ENCODE measurements at places on chromosomes 7 and 10.

GRCh38 chr7:2774935-2775334 is 69.2 kb downstream of the GNA12 start:
- no peak for DNase-seq

DNA sequence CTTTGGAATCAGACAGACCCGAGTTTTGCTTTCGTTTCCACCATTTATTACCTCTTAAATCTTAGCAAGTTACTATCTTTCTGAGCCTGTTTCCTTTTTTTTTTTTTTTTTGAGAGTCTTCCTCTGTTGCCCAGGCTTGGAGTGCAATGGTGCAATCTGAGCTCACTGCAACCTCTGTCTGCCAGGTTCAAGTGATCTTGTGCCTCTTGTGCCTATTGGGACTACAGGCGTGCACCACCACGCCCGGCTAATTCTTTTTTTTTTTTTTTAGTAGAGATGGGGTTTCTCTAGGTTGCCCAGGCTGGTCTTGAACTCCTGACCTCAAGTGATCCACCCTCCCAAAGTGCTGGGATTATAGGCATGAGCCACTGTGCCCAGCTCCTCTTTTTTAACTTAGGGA is 79.5 kb upstream of the LRRC17 start:
- DNase-seq: no peak

DNA sequence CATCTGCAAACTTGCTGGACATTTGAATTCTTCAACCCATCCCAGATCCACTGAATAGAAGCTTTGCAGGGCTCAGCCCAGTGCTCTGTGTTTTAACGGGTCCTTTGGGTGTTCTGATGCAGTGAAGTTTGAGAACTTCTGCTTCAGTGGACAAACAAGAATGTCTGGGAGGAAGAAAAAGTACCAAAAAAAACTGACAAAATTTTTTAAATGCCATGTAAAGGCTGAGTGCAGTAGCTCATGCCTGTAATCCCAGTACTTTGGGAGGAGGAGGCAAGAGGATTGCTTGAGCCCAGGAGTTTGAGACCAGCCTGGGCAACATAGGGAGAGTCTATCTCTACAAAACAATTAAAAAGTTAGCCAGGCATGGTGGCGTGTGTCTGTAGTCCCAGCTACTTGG is 51.8 kb upstream of the FRMD4A start:
- DNase-seq: no peak

- DNase-seq: no peak
Measured at GRCh38 chr7:104963991-104964385, 50.0 kb upstream of the KMT2E start.

DNA sequence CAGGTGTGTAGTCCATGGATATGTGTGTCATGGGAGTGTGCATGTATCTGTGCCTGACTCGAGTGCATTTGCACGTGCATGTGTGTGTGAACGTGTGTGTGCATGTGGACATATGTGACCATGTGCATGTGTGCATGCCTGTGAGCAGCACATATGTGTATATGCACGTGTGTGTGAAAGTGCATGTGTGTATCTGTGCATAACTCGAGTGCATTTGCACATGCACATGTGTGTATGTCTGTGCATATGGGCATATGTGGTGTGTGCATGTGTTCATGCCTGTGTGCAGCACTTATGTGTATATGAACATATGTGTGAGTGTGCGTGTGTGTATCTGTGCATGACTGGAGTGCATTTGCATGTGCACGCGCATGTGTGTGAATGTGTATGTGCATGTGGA is 35.2 kb upstream of the GNA12 start:
- no peak for DNase-seq

DNA sequence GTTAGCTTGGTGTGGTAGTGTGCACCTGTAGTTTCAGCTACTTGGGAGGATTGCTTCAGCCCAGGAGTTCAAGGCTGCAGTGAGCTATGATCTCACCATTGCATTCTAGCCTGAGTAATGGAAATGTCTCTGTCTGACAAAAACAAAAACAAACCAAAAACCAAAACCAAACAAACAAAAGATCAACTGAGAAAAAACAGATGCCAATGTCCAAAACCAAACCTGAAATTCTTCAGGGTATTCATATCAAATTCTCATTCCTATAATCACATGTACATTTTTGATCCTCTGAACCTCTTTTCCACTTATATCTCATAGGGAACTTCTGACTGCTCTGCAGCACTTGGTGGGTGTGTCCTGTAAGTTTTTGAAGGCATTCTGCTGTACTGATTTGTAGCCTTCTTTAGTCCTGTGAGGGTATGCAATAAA is 87.0 kb downstream of the CDK6 start:
- no peak for DNase-seq

- no peak for DNase-seq
Measured at GRCh38 chr7:101859411-101860106, 42.1 kb downstream of the CUX1 start.

- DNase-seq: peak; percentile 42
Measured at GRCh38 chr10:32190890-32191491, 134.8 kb upstream of the KIF5B start.

DNA sequence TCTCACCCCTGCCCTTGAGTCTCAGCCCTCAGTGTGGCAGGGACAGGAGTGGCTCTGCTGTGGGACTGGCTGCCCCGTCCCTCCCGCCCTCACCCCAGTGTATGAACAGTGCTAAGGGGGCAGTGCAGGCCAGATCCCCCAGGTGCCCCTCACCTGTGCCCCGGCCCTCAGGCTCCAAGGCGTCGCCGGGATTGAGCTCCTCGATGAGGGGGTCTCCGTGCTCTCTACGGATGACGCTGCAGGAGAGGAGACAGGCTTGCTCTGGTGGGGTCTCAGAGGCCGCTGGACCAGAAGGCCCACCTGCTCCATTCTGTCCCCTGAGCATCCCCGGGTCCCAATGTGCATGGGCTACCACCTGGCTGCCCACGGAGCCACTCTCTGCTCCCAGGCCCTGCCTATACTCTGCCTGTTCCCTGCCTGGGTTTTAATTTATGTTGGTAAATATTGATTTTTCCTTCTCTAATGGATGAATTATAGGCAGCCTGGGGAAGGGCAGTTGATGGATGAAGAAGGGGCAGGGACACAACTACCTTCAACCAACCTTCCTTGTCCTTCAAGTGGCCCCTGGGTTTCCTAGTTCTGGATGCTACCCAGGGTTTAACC is 47.2 kb downstream of the GOLGA7B start:
- DNase-seq: no peak

- DNase-seq: peak; percentile 38
Measured at GRCh38 chr10:84097787-84098353, 41.4 kb upstream of the GHITM start.

GRCh38 chr7:157609932-157610640 is 273.3 kb downstream of the DNAJB6 start:
- no peak for DNase-seq

DNA sequence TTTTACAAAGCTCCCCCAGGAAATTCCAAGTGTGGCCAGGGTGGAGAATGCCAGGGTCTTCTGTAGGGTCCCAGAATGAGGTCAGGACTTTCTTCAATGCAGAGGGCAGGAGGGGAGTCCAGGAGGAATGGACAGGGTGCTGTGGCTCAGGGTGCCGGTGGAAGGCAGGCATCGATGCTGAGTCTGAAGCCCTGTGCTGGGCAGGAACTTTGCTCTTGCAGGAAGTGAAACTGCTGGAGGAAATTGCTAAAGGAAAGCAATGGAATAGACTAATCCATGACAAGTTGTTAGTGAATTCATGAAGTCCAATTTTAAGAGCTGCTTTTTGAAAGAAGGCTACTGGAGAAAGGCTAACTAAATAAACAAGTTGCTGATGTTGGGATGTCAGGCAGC is 14.8 kb downstream of the PTPRE start:
- no peak for DNase-seq

- DNase-seq: no peak
Measured at GRCh38 chr7:123995617-123996326, 37.1 kb downstream of the TMEM229A start.

DNA sequence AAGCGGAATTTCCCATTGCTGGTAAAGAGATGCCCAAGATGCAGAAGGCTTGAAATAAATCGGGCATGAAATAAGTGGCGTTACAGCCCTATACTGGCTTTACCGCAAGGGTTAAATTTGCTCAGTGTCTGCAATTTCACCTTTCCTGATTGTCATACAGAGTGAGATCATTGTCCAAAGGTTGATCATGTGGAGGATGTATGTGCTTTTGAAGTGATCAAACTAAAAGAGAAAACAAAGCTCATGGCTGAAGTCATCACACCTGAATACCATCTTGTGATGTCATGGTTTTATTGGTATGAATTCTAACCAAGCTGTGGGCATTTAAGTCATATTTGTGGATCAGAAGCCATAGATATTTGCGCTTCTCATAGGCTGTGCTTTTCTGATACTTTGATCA is 635.5 kb downstream of the AUTS2 start:
- DNase-seq: no peak

- no peak for DNase-seq
Measured at GRCh38 chr10:5618042-5618441, 48.4 kb downstream of the ASB13 start.
